Pancreas (tissue), 10 donors: ENCODE measurements at places on chromosomes 12 and 14.

- no peak for DNase-seq
Observed at GRCh38 chr14:65976761-65977404, 509.3 kb upstream of the CCDC196 start.

DNA sequence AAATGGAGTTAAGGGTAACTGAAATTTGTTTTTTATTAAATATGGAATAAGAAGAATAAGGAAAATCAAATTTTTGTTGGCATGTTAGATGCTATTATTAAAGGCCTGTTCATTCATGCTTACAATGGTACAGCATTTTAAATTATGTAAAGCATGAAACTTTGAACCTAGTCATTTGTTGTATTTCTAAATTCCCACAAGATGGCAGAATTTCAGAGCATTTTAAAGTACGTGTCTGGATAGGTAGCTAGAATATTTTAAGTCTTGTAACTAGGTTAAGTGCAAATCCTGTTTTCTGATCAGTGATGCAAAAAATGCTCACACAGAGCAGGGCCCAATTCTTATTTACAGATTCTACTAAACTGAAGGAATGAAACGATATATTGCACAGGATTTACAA is 585.6 kb upstream of the MIS18BP1 start:
- DNase-seq: no peak

DNA sequence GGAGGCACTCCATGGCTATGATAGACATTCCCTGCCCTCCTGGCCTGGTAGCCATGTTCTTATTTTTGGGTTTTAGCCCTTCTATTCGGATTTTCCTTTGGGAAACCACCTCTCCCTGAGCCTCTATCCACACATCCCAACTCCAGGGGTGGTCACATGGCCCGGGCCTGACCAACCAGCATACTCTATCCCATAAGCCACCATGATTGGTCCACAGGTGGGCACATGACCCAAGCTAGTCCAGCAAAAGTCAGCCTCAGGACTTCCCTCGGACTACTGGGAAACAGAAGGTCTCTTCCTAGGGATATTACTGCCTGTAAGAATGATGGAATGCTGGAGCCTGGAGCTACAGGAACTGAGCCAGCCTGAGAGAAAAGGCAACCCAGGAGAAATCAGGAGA is 12.5 kb downstream of the PRIMA1 start:
- no peak for DNase-seq

- DNase-seq: no peak
Observed at GRCh38 chr14:52351233-52352060, 37.3 kb downstream of the PTGER2 start.

DNA sequence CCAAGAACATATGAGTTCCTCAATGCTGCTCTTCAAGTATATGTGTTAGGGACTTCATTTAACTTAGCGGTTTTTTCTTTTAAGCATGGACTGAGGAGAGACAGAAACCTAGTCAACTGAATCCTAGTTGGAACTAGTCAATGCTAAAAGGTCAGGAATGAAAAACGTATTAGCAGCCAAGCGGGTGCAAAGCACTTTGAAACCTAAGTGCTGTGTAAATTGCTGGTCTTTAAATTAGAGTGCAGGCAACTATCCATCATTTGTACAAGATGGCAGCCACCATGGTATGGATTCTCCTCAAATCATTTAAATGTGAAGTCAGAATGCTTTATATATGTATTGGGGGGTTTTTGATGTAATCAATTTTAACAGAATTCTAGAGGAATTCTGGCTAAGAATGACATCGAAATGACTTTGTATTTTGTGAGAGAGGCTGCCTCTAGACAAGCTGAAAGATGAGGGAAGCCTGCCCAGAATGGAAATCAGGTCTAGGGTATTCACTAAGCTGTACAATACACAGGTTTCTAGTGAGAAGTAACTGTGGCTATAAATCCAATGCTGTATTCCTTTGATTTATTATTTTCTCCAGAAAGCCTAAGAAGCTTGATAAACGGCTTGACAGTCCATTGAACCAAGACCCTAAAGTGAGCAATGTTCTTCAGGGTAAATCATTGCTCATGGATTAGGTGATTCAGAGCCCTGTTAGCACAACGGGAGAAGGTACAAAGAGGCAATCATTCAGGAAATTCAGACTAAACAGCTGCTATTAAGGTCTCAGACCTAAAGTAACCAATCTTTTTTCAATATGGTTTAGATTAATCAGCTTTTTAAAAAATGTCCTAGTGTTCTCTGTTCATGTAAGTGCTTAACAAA is 198.8 kb downstream of the ANO2 start:
- DNase-seq: no peak

- DNase-seq: no peak
Observed at GRCh38 chr14:88256997-88257950, 65.8 kb downstream of the KCNK10 start.

DNA sequence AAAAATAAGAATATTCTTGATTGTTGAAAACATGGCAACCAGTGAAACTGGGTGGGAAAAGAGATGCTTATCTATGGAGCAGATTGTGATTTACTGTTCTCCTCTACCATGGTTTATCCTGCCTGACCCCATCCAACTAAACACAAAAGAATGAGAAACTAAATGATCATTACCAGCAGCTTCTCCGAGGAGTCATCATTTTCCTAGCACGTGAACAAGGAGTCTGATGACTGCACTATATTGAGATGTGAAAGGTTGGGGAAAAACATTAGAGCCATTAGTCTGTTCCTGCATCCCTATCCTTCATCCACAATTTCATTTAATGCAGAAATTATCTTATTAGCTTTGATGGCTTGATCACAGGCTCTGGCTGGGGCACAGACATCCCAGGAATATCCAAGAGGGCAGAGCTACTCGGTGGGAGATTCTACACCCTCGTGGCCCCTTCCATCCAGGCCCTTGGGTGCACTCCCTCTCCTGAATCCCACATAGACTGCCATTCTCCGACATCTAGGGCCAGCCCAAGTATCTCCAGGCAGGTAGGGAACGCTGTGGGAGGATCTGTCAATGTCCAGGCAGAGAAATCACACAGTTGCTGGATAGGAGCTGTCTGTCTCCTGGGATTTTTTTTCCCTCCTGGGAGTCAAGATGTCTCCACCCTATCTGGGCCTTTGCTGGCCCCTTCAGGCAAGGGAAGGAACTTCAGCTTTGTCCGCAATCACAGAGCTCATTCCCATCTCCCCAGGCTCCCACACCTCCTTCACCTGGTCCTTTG is 43.3 kb upstream of the DHRS4 start:
- DNase-seq: peak; percentile 39

- DNase-seq: no peak
Observed at GRCh38 chr12:43060742-43061141, 471.2 kb upstream of the PRICKLE1 start.

DNA sequence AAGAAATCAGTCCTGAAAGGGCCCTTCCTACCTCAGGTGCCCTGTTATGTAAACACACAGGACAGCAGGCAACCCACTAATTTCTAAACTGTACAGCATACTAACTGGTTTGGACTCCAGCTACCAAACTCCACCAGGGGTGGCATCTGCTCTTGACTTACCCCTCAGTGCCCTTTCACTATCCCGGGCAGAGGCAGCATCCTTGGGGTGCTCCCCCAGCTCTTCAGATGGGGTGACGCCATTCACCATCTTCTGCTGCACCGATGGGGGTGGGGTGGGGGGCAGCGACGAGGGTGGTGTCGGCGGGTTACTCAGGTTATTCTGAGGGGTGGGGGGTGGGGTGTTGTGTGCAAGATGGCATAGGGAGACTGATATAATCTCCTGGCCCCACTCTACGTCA is 11.5 kb upstream of the PRKAG1 start:
- no peak for DNase-seq

DNA sequence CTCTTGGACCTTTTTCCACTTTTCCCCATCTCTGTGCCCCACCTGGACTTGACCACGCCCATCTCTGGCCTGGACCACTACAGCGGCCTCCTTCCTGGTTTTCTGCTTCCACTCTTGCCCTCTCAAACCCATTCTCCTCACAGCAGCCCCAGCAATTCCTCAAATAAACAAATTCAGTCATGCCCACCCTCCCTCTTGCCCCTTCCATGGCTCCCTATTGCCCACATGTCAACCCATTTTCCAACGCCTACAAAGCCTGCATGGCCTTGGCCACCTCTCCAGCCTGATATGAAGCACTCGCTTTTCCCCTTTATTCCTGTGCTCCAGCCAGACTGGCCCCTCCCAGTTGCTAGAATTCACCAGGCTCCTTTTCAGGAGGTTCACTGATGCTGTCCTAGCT is 5.9 kb upstream of the OTUB2 start:
- DNase-seq: no peak

GRCh38 chr14:97697772-97698171 is 900.6 kb downstream of the VRK1 start:
- no peak for DNase-seq

DNA sequence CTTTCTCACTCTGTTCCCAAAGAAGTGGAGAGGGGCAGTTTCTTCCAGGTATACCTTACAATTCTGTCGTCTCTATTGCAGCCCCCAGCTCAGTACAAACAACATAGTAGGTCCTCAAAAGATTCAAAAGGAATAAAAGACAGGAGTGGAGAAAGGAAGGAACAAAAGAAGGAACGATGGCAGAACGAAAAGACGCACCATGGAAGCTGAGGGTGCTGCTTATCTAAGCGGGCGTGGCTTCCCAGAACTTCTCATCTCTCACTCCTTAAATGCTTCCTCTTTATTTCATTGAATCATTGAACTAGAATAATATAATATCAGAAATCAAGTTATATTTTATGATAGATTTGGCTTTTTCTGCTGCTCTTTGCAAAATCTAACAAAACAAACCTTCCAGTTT is 13.7 kb upstream of the LTA4H start:
- no peak for DNase-seq

DNA sequence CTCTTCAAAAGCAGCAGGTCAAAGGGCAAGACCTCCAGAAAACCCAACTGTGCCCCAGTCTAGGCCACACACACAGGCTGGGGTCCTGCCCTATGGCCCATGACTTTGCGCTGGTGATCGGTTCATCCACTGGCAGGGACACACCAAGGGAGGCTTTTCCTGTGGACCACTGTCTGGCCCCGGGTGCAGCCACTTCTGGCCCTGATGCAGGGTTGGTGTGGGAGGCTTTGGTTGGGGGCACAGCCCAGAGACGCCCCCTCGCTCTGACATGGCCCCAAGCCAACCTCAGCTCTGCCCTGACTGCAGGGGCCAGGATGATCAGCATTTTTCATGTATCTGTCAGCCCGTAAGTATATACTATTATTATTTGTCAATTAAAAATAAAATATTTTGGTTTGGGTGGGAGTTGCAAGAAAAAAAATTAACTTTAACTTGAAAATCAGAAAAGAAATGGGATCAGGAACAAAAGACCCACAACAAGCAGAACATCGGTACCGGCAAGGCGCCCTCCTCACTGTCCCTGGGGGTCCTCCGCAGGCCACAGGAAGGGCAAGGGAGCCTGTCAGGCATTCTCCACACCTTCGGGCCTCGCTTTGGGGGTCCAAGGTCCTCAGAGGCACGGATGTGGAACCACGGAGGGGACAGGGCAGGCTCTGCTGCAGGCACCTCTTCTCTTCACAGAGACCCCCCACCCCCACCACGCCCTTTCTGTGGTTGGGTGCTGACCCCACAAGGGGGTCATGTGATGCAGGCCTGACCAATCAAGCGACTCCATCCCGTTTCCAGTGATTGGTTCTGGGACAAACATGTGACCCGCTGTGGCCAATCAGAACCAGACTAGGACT is 181.5 kb upstream of the SFSWAP start:
- no peak for DNase-seq

DNA sequence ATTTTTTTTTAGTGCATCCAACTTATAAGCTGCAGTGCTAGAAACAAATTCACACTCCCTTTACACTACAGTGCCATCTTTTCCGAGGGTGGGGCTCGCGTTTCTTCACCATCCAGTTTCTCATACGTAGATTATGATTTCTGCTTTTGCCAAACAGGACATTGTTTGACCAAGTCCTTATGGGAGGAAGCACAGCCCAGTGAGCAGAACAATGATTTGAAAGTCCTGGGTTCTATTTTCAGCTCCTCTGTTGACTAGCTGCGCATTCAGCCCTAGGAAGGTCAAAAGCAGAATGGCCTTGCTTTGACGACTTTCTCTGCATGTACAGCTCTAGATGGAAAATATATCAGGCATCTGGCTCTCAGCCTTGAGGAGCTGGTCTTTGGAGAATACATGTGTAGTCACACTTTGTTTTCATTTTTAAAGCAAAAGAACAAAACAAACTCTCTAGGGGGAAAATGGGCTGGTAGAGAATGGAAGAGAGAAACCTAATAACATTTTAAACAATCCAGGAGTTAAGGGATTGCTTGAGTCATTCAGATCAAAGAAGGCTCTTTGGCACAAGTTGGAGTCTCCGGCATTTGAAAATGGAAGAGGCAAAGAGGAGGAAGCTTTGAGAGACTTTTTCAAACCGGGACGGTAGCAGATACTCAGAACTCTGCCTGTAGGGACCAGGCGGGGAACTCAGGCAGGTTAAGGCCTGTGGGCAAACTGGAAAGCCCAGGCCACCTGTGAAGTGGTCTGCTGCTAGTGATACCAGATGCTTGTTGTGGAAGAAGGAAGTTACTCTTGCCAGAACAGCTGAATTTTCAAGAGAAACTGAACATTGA is 257.3 kb upstream of the PLEKHG7 start:
- no peak for DNase-seq

- DNase-seq: no peak
Observed at GRCh38 chr12:55862286-55862685, 19.6 kb upstream of the MMP19 start.

GRCh38 chr12:2052826-2053678 is at the start of gene CACNA1C:
CACNA1C (plus strand) TSS chr12:2052987; CDS start chr12:2053563, 576 bp downstream.
- DNase-seq: peak; percentile 18

- no peak for DNase-seq
Observed at GRCh38 chr14:102930753-102931579, 8.5 kb downstream of the AMN start.

GRCh38 chr12:95573951-95574576 is 22.8 kb upstream of the USP44 start:
- no peak for DNase-seq

GRCh38 chr14:31059152-31059924 is 33.2 kb upstream of the STRN3 start:
- DNase-seq: peak; percentile 46

DNA sequence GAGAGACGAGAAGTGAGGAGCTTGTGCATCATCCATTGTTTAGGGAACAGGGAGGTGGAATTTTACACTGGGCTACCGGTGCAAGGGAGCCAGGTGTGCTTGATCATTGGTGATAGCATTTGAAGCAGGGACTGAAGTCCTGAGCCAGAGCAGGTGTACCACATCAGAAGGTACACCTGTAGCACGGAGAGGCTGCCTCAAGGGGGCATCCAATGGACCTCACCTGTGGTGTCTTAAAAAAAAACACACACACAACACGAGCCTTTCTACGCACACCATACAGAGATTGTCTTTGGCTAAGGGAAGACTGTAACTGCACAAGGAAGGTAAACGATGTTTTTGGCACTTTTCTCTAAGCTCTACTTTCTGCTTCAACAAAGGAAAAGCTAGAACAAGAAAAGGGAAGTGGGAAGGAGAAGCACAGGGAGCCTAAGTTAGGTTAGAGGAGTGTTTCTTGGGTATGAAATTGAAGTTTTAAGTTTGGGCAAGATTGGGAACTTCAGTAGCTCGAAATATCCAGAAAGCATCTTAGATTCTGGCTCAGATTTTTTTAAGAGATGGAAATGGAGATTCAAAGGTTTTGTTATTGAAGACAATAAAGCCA is 334.3 kb upstream of the FBXO33 start:
- DNase-seq: no peak
